ENCODE measurements at places on chromosomes 12 and 14.

DNA sequence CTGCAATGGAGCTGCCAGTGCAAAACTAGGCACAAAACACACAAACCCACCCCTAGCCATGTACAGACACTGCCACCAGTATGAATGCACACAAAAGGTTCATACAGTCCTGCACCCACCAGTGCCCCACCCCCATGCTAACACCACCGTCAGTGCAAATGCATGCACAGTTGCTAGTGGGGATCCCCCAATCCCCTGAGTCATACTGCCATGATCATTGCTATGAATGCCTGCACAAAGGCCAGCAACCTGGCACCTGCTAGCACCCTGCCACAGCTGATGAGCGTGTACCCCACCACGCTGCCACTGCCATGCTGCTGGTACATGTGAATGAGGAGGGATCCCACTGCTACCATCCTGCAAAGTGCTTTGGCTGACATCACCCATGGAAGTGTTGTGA, 23.9 kb downstream of the PZP start:
- DNase-seq, result no peak

DNA sequence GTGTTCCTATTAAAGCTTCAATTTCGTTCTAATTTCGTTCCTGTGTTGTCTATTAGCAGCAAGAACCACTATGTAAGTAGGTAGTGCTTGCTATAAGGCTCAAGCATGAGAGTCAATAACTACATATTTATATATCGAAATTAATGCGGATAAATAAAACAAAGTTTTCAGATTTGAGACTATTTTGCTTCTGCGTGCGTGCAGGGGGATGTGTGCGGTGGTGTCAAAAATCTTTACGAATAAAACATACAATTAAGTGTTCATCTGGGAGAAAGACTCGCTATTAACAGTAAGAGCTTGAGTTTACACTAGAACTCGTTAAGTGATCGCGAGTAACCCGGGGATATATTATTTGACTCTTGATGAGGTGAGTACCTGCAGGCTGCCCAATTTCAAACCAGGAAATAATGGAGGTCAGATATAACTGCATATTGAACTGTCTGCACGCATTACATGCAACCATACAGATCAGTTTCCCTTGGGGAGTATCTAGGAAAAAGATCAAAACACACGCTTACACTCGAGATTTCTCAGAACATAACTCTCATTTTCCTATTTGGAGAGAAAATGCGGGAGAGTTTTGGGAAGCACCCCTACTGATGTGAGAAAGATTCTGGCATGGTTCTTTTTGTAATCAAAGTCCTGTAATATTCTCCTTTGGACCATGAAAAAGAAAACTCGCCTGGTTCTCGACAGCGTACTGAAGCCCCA, 813 bp downstream of the TWF1 start:
- DNase-seq, result no peak

GRCh38 chr14:76697246-76697905, 63.9 kb upstream of the VASH1 start:
- no peak for DNase-seq

DNA sequence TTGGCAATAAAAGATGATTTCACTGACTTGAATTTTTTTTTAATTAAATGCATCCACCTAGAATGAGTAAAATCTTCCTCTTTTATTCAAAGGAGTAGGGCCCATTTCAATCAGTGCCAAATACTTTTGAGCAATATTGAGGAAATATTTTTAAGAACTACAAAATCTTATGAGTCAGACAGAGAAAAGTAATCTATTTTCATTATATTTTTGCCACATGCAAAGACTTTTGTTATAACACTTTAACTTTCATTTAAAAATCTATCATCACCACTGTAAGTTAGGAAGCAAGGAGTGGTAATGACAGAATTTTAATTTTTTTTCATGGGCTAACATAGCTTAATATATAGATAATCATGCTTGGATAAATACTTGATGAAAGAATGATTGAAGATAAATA, 345.2 kb upstream of the KITLG start:
- no peak for DNase-seq

DNA sequence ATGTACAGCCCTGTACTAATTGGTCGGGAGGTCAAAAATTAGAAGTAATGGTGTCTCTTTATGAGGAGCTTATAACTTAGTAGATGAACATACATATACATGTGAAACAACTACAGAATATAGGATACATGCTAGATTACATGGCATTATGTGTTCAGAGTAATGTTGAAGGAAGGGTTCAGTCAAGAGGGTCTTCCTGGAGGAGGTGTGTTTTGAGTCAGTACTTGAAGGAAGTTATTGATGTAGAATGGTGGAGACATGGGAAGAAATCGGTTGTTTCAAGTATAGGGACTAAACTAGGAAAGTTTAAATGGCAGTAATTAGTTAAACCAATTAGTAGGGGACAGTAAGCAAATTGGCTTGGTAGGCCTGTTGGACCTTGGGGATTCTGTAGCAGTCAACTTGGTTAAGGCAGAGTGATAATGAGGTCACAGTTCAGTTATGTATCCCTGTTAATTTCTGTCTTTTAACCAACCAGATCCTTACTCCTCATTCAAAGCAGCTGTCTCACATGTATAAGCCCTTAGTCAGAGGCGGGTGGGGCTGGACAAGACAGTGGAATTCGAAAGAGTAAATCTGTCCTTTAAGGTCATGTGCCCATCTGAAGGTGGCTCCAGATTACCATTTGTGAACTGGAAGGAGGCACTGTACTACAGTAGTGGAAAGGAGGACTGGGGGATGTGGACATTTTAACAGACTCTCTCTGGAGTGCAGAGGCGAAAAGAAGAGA, 3.5 kb upstream of the ANKRD52 start:
- DNase-seq, result no peak

GRCh38 chr12:104672501-104673265, 215.9 kb downstream of the CHST11 start:
- DNase-seq, result no peak

DNA sequence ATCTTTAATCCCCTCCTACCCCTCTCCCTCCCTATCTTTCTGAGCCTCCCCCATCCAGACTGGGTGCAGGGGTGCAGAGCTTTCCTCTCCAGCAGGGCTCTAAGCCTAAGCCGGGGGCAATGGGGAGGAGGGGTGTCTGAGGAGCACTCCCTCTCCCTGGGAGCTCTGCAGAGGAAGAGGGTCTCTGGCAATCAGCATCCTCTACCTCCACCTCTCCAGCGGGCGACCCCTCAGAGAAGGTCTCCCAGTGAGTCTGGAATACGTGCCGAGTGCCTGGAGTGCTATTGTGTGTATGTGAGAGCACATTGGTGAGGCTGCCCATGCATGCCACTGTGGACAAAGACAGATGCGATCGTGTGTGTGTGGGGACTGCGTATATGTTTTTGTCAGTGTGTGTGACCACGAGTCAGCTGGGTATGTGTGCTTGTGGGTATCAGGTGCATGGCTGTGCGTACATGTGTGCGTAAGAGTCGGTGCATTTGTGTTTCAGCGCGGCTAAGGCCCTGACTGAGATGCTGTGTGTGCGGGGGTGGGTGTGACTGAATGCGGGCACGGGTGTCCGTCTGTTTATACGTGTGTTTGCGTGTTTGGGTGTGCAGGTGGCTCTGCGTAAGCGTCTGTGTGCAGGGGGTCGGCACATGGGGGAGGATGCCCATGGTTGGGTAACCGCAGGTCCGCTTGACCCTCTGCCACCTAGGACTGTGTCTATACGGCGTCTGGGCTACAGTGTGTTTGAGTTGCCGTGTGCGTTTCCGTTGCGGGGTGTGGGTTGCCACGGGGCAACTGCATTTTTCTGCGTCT, 905 bp upstream of the DLK1 start:
- no peak for DNase-seq

GRCh38 chr12:52391618-52392002, 6.2 kb upstream of the KRT84 start:
- DNase-seq, result no peak

- no peak for DNase-seq
Measured at GRCh38 chr12:49482095-49483051, 56.5 kb upstream of the KCNH3 start.

DNA sequence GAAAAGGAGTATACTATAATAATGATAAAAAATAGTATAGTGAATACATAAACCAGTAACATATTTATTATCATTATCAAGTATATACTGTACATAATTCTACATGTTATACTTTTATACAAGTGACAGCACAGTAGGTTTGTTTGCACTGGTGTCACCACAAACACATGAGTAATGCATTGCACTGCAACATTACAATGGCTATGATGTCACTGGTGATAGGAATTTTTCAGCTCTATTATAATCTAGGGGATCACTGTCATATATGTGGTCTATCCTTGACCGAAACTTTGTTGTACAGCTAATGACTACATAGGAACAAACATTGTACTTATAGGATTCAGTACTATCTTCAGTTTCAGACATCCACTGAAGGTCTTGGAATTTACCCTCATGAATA, 165.8 kb upstream of the SYT1 start:
- DNase-seq, result peak; percentile 18

GRCh38 chr12:40552868-40553267, 139.4 kb upstream of the CNTN1 start:
- no peak for DNase-seq

- no peak for DNase-seq
Measured at GRCh38 chr12:121515615-121516014, 65.2 kb downstream of the KDM2B start.

GRCh38 chr14:69928111-69928523, 48.9 kb downstream of the SMOC1 start:
- DNase-seq, result peak; percentile 82

DNA sequence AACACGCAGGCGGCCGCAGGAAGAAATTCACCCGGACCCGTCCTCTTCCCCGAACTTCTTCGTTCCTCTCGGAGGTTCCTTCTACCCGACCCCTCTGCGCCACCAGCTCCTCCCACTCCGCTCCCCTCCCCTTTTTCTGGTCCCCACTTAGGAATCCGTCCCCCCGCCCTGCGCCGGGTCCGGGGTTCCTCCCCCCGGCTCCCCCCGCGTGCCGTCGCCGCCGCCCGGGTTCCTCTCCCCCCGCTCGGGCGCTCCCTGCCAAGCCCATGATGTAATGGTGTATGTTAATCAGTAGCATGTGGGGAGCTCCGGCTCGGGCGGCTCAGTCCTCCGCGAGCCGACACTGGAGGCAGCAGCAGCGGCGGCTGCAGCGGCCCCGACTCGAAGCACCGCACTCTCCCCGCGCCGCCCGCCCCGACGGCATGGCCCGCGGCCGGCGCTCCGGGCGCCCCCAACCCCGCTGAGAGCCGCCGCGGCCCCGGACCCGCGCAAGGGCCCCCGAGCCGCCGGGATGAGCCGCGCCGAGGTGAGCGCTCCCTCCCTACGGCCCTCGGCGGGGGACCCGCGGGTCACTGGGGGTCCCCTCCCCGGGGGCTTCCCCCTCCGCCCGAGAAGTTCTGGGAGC, 1.0 kb upstream of the SAMD4A start:
- DNase-seq, result peak; percentile 94

GRCh38 chr12:20125276-20125798, 243.0 kb upstream of the PDE3A start:
- DNase-seq, result no peak

DNA sequence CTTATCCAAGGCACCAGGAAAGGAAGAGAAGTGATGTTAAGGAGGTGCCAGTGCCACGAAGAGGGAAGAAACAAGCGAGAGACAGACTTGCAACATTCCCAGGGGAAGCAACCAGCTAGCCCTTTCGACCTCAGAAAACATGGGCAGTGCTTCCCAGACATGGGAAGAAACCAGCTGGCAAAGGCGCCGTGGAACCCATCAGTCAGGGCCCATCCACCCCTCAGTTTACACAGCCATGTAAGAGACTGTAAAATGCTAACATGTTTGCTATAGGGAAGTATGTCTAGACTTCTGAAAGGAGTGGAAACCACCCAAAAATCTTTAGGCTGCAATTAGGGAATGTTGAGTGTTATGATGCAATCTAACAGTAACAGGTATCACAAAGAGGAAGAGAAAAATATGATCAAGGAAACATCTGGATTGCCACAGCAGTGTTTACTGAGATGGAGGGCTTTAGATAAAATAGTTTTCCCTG, 26.3 kb downstream of the ANAPC5 start:
- DNase-seq, result peak; percentile 87

DNA sequence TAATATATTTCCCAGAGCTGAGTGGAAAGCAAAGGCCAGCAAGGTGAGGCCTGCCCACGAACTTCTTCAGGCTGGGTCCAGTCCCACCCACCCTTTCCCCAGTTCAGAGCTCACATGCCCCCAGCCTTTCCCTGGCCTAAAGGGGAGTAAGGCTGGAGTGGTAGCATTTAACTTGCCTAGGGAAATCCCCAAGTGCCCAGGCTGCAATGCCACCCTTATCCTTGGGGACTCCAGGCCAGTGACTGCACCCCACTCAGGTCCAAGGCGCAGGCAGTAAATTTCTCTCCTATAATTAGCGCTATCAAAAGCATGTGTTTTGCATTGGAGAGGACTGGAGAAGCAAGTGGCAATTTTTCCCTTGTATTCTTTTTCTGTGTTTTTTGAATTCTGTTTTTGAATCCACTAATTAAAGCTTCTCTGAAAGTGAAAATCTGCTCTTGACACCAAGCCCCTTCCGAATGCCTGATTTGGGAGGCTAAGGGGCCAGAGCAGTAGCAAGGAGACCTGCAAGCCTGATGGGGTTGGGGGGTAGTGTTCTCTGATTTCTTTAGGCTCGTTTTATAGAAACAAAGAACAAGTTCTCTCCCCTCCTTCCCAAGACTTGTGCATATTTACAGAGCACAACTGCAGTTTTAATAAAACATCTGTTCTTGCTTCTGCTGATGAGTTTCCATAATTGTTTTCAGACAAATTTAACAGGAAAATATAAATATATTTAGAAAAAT, 3.5 kb upstream of the HOXC6 start:
- DNase-seq, result no peak

GRCh38 chr12:23576372-23576771, 373.1 kb downstream of the SOX5 start:
- no peak for DNase-seq

Data from endothelial cell of umbilical vein (primary cell).